ENCODE measurements at places on chromosomes 7 and 10.

DNA sequence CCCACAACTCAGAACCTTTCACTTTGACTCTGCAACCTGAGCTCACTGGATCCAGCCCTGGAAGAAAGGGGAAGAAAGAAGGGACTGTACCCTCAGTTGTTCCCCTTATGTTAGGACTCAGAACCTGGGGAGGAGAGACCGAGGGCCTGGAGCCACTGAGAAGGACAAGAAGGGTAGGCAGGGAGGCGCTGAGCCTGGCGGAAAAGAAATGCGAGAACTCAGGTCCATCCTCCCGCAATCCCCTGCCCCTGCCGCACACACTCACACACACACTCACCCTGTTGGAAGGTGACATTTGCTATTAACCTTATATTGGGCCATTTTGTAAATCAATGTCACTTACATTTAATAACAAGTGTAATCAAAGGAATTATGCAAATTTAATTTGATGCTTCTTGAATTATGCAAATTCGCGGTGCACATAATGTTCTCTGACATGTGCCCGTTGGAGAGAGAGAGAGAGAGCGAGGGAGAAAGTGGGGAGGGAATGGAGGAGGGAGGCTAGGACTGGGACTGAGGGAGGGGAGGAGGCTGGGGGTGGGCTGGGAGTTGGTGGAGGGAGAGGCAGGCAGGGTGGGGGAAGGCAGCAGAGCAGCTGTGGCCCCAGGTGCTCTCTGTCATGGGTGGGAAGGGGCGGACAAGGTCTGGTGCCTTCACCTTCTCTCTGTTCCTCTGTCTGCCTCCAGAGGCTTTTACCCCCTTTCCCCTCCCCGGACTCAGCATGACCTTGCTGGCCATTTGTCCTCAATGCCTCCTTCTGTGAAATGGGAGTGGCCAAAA, 99.6 kb upstream of the PAX2 start:
- no peak for DNase-seq

DNA sequence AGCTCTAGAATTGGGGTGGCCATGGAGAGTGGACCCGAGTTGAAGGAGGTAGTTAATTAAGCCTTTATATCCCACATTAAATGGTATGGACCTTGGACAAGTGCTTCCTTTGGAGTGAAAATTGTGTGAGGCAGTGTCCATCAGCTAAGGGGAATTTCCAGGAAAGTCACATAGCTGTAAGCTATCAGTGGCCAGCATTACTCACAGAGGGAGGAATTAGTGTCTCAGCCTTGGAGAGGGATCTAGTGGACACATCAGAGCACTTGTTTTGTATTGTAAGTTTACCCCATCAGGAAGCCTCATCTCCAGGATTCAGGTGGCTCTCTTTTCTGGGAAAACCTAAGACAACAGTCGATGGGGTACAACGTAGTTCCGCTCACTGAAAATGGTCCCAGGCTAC, 416.7 kb downstream of the TFEC start:
- DNase-seq = no peak

- DNase-seq = no peak
Observed at GRCh38 chr10:94608559-94608958, 63.0 kb downstream of the HELLS start.

- no peak for DNase-seq
Observed at GRCh38 chr7:101998029-101998905, 180.8 kb downstream of the CUX1 start.

- no peak for DNase-seq
Observed at GRCh38 chr10:34889004-34889869, 74.1 kb upstream of the PARD3 start.

GRCh38 chr7:17948526-17949238, 8.4 kb upstream of the SNX13 start:
- no peak for DNase-seq

DNA sequence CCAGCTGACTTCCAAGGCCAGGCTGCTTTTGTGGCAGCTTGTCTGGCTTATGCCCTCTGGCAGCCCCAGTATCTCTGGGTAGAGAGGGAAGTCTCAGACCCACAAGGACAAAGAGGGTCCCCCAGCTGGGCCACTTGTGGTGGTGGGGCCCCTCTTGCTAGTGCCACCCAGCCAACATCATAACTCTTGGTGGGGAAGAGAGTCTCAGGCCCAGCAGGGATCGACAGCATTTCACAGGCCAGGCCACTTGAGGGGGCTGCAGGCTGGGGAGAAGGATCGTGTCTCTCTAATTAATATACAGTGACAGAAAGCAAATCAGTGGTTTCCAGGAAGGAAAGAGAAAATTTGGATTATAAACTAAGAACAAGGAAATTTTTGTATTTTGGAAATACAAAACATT, 76.0 kb downstream of the TYW1B start:
- DNase-seq = no peak

- no peak for DNase-seq
Observed at GRCh38 chr7:112873831-112874553, 83.8 kb upstream of the TMEM168 start.

DNA sequence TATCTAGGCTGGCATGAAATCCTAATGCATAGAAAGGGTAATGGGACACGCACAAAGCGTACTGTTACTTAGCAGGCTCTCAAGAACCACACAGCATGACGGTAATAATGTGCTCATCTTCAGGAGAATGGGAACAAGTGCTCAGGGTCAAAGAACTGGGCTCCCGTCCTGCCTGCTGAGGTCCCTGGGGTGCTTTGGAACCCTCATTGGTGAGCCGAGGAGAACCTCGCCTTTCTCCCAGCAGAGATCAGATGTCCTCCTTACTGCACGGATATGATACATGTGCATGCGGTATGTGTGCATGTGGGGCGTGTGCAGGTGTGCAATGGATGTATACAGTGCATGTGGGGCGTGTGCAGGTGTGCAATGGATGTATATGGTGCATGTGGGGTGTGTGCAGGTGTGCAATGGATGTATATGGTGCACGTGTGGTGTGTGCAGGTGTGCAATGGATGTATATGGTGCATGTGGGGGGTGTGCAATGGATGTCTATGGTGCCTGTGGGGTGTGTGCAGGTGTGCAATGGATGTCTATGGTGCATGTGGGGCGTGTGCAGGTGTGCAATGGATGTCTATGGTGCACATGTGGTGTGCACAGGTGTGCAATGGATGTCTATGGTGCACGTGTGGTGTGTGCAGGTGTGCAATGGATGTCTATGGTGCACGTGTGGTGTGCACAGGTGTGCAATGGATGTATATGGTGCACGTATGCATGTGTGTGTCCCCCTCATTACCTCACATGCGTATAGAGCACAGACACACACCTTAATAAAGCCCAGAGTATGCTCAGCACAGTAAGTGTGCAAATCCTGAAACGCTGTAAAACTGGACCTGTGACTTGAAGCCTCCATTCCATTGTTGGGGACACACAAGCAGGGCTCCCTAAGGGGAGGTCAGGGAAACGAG, 336.3 kb downstream of the PTPRN2 start:
- no peak for DNase-seq
